ENCODE measurements at places on chromosomes 11 and 22.

DNA sequence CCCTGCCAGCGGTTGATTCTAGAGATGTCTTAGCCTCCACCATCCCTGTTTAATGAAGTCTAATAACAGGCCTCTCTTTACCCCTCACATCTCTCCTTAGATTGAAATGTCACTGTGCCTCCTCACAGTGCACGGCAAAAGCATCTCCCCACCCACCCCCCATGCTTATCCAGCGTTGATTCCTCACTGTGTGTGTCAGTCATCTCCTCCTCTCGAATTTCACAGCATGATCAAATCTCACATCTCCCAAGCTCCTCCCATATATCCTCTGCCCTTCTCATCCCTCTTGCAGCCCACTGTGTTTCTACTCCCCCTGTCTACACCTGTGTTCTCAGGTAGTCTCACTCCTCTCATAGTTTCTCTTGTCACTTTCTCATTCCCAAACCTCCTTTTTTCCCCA is 84.6 kb downstream of the DBX1 start:
- DNase-seq = no peak

DNA sequence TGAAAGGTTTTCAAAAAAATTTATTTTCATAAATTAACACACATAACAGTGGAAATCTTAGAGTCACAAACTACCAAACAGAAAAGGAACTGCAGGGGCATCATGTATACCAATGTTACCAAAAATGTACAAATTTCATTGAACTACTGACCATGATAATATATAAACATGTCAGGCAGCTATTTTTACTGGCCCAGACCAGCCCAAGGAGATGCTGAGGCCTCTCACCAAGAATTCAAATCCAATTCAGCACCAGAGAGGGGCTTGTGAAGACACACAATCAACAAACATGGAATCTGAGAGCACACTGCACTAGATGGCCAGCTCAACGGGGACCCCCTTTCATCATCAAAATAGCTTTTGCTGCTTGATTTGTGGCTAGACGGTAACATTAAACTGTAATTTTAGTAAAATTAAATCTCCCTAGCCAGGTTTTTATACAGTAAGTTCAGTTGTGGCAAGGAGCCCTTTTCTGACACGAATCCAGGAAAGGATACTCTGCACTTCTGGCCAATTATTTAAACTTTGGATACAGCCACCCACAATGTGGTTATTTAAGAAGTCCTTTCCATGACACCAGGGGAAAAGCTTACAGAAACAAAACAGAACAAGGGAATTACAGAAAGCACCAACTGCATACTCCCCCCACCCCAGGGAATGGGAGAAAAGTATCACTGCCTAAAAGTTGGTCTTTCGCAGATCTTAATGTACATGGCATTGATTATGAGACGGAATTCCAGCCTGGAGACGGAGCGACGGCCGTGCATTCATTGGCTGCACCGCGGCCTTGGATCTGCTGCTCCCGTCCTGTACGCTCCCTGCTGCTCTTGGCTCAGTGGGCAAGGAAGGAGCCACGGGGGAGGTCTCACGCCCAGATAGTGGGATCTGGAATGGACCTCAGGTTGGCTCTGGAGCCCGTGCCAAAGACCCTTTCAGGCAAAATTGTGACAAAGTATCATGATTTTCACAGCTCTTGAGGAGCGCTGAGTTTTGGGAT is 19.6 kb upstream of the PISD start:
- no peak for DNase-seq

GRCh38 chr11:105109855-105110687 is 29.5 kb downstream of the CARD18 start:
- DNase-seq = peak; percentile 44

DNA sequence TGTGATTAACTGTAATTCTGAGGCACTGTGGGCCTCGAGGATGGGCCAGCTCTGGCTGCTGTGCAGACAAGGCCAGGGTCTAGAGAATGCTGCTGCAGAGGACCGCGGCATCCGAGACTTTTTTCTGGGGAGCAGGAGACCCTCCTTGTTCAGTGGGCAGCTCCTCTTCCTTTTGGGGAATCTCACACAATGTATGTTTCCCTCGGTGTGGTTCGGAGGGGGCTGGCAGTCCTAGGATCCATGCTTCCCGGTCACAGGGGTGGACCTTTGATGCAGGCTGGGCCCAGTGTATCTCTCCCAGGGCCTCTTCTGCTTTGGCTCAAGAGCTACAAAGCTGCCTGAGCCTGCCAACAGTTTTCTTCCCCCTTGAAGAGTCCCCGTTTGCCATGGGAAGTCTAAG is 31.5 kb downstream of the MYEOV start:
- DNase-seq = no peak

DNA sequence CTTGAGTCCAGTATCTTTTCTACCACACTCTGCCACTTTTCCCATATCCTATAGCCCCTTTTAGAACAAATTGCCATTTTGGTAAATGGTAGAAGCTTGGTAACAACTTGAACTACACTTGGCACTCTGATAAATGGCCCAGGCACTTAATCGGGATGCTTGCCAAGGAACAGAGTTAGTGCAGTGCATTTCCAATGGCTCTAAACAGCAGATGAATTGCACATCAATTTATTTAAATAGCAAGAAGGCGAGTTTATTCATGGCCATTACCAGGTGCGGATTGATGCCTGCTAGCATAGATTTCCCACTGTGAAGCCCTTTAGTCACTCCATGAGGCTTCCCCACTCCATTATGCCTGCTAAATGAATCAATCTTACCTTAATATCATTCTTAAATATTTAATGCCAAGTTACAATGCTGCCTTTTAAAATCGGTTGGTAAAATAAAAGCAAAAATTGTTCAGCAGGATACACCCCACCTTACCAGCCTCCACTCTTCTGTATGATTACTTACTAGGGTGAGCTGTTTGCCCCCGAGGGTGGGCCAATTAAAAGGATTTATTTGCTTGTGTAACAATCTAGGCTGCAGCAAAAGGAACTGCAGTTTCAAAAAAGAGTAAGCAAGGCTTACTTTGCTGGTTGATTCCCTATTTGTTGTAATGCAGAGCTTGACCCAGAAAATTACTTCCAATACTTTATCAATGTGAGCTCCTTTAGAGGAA is 136.0 kb upstream of the ARHGAP42 start:
- DNase-seq = no peak

DNA sequence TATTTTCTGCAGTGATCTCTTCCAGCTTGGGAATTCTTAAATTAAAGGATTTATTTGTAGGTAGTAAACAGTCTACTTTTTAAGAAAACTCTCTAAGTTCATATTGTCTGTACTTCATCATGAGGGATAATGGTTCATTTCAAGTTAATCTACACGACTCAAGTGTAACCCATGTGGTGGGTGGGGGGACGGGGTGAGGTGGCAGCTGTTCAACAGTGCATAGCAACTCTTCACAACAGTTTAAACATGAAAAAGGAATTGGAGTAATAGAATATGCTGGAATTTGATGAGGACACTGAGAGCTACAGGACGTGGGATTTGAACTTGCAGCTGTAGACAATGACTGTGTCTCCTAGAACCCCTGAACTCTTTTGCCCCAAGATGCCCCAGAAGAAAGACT is 20.8 kb downstream of the BARX2 start:
- no peak for DNase-seq

DNA sequence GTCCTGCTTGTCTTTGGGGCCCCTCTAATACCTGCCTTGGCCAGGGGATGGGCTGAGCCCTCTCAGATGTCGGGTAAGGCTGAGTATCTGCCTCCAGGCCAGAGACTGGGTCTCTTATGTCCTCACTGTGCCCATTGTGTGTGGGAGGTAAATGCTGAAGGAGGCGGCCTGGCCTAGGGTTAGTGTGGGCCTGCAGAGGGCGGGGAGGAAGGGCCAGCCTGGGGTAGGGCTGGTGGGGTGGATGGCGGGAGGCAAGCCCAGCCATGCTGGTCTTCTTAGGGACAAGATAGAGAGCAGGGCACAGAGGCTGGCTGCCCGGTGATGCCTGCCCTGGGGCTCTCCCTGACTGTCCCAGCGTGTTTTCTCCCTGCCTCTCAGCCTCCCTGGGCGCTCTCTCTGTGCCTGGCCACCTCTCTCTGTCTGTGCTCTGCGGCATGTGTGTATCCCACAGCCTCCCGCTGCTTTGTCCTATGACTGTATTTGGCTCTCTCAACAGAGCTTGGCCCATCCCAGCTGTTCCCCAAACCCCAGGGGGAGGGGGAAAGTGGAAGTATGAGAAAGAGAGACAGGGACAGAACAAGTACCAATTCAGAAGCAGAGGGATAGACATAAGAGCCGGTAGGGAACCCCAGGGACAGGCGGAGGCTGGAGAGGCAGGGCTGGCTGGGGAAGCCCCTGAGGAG is 57.0 kb downstream of the PDE2A start:
- no peak for DNase-seq

GRCh38 chr11:93756748-93757147 is 15.3 kb downstream of the C11orf54 start:
- DNase-seq = no peak

DNA sequence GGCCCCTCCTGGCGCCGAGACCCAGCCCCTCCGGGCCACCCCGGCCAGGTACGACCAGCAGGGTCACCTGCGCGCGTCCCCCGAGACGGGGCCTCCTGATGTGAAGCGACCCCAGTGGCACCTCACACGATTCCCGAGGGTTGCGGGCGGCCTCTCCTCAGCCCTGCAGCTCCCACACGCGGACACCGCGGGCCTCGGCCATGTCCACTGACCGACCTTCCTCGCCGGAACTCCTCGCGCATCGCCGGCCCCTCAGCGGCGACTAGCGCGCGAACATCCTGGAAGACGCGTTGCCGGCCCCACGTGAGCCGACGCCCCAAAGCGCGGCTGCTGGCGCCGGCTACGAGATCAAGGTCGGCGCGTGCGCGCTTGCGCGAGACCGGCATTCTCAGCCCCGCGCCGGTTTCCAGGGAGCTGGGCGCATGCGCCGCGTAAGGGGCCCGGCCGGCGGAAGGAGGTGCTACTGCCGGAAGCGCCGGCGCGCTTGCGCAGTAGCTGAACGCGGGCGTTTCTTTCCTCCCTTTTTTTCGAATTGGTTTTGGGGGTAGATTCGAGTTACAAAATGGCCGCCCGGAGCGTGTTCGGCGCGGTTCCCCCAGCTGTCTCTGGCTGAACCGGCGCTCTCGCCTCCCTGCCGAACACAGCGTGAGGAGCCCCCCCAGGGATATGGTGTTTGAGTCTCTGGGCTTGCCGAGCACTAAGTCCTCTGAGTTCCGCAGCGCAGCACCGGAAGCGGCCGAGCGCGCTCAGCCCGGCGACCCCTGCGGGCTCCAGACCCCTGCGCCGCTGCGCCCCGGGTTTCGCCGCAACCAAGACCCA is at the start of gene NUP50:
Gene NUP50 (plus strand): TSS at position 475 of the 819 bp plus-strand sequence. CDS start 4,253 bp downstream, outside the sequence.
- DNase-seq = peak; percentile 97

- peak; percentile 36 for DNase-seq
Observed at GRCh38 chr11:121614636-121615240, 162.0 kb upstream of the SORL1-AS1 start.

DNA sequence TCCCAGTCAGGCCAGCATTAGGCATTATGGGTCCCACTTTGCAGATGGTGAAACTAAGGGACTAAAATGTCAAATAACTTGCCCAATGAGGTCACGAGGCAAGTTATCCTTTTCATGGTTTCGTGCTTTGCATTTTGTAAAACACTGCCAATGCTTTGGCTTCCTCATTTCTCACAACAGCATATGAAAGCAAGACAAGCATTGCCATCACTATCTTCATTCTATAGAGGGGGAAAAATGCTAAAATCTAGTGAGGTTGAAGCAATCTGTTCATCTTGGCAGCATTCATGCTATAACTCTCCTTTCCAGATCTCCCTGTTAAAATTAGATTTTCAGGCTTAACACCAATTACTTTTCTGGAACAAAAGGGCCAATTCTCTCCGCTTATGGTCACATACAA is 14.8 kb downstream of the FAM181B start:
- no peak for DNase-seq

- DNase-seq = no peak
Observed at GRCh38 chr11:74608431-74608830, 16.0 kb downstream of the POLD3 start.

GRCh38 chr11:128471138-128471661 is 116.2 kb downstream of the ETS1 start:
- no peak for DNase-seq

DNA sequence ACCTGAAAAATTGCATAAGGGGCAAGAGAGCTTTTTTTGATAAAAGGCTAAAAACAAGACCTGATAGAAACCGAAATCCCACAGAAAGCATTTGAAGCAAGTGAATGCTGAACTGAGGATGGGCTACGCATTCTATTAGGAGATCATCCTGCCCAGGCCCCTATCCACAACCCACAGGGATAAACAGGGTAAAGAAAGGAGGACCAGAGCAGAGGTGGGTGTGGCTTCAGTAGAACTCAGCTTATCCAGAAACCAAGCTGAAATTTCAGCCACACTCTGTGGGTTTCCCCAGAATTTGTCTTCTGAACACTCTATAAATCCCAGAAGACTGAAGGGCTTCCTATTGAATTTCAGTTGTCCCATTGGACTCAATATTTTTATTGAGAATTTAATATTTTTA is 195.1 kb downstream of the ETS1 start:
- DNase-seq = no peak

DNA sequence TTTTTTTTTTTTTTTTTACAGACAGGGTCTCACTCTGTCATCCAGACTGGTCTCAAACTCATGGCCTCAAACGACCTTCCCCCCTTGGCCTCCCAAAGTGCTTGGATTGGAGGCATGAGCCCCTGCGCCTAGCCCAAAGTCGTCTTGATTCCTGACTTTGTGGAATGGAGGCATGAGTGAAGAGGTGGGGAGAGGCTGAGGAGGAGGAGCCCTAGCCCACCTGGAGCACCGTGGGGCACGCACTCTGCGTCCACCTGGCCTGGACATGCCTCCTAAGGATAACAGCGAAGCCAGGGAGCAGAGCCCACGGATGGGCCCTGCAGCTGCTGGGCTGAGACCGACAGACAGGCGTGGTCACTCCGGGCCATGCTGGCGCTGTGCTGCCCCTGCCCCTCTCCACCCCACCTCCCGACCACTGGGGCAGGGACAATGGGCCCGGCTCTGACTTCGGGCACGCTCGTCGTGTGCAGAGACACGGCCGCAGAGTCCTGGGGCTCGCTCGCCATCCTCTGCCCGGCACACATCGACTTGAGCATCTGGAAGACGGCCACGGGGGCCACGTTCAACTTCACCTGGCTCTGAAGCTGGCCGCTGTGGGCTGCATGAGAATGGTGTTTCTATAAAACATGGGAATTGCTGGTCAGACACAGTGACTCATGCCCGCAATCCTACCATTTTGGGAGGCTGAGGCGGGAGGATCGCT is 34.8 kb downstream of the LRRC74B start:
- DNase-seq = peak; percentile 57

DNA sequence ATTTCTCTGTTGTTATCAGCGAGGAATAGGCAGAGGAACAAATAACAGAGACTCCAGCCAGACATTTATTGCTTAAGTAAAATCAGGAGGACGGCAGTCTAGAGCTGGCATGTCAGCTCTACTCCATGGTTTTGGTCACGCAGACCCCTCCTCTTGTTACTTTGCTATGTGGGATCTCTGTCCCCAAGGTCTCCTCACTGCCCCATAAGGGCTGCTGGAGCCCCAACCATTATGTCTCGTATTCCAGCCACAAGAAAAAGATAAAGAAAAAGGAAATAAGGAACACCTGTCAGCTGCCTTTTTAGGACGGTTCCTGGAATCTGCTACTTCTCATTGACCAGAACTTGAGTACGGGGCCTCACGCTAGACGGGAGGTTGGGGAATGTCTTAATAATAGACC is 70.4 kb downstream of the ELFN2 start:
- no peak for DNase-seq

- peak; percentile 94 for DNase-seq
Observed at GRCh38 chr22:36461665-36462649, 19.5 kb downstream of the TXN2 start.

GRCh38 chr11:126476977-126477376 is 121.5 kb downstream of the ST3GAL4 start:
- DNase-seq = no peak

GRCh38 chr11:27408246-27408800 is 45.3 kb upstream of the CCDC34 start:
- no peak for DNase-seq
